WTC11 (cell line): ENCODE measurements at places on chromosomes 12 and 14.

GRCh38 chr14:23589606-23590005, 11.0 kb upstream of the JPH4 start:
- peaks cover 3% of the 10 kb centered on the region; the same call in 1 of the 2 replicates for H3K36me3 ChIP-seq
- H3K27me3 ChIP-seq: peaks cover 13% of the 10 kb centered on the region
- peaks cover 20% of the 10 kb centered on the region for H3K4me1 ChIP-seq
- no peak overlapping the region for H3K27ac ChIP-seq
- H3K4me3 ChIP-seq: no peak overlapping the region

DNA sequence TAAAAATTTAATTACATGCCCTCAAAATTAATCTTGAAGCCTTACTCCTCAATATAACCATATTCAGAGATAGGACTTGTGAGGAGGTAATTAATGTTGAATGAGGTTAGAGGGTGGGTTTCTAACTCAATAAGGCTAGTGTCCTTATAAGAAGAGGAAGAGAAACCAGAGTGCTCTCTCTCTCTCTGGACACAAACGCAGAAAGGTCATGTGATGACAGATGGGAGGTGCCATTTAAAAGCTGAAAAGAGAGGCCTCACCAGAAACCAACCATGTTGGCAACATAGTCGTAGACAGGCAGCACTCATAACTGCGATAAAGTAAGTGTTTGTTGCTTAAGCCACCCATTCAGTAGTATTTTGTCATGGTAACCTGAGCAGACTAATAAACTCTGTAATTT, 378.5 kb upstream of the LMO3 start:
- DNase-seq: no peak
- H3K27me3 ChIP-seq: no peaks in the 10 kb centered on the region; the same call in 1 of the 2 replicates
- H3K27ac ChIP-seq: no peak overlapping the region
- no peak overlapping the region for H3K4me3 ChIP-seq

GRCh38 chr14:38762845-38763244, 340.2 kb downstream of the SEC23A start:
- no peak for DNase-seq
- H3K4me3 ChIP-seq: no peak overlapping the region
- no peak overlapping the region for H3K27ac ChIP-seq
- peaks cover 3% of the 10 kb centered on the region; the same call in 1 of the 2 replicates for H3K27me3 ChIP-seq
- peaks cover 3% of the 10 kb centered on the region; the same call in 1 of the 2 replicates for H3K4me1 ChIP-seq

DNA sequence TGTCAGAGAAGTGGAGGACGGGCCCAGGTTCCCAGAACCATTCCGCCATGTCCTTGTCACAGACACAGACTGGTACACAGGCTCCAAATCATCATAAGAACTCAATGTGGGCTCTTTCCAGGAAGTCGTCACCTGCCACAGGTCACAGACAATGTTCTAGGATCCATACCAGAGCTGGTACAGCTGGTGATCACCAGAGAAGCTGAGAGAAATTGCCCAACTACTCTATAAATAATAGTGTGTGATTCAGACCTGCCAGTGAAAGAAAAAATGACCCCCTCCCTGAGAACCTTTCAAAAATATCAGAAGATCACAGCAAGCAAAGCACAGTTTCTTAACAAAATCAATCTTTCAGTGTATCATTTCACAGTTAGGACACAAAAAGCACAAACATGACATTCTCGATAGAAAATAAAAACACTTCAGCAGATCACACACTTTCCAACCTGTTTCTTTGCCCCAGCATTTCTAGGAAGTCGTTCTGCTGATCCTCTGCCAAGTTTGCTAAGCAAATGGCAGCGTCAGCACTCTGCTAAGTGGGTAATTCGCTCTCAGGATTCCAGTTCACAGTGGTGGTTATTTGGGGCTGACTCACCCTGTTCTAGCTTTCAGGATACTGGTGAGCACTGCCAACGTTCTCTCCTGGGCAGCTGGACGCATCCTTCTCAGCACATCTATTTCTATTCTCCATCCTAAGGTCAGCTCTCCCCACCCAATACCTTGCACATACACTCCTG, 223.3 kb upstream of the SFSWAP start:
- no peak overlapping the region for H3K27ac ChIP-seq
- DNase-seq: no peak
- H3K4me1 ChIP-seq: no peaks in the 10 kb centered on the region
- H3K36me3 ChIP-seq: no peaks in the 10 kb centered on the region

GRCh38 chr12:71900091-71900490, 38.6 kb upstream of the TPH2 start:
- H3K4me3 ChIP-seq: no peak overlapping the region
- no peaks in the 10 kb centered on the region for H3K4me1 ChIP-seq
- H3K27ac ChIP-seq: no peak overlapping the region
- DNase-seq: no peak
- no peaks in the 10 kb centered on the region for H3K27me3 ChIP-seq
- H3K36me3 ChIP-seq: peaks cover 14% of the 10 kb centered on the region; the same call in 1 of the 2 replicates

DNA sequence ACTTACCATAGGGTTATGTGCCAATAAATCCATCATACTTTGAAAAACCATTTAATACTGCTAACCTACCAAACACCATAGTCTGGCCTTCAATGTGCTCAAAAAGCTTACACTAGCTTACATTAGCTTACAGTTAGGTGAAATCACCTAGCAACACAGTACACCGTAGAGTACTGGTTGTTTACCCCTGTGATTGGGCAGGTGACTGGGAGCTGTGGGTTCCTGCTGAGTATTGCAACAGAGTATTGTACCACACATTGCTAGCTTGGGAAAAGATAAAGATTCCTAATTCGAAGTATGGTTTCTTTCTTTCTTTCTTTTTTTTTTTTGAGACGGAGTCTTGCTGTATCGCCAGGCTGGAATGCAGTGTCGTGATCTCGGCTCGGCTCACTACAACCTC, 5.6 kb downstream of the ATP5MC2 start:
- peaks cover 79% of the 10 kb centered on the region for H3K36me3 ChIP-seq
- H3K27me3 ChIP-seq: no peaks in the 10 kb centered on the region
- no peak overlapping the region for H3K4me3 ChIP-seq
- H3K4me1 ChIP-seq: peaks cover 14% of the 10 kb centered on the region; the same call in 1 of the 2 replicates
- DNase-seq: no peak

- H3K4me3 ChIP-seq: no peak overlapping the region
- no peaks in the 10 kb centered on the region for H3K36me3 ChIP-seq
- peaks cover 16% of the 10 kb centered on the region for H3K4me1 ChIP-seq
- DNase-seq: no peak
- no peaks in the 10 kb centered on the region for H3K27me3 ChIP-seq
These were observed 594.7 kb downstream of the CCER1 start for GRCh38 chr12:90360300-90360699.

- no peak overlapping the region for H3K4me3 ChIP-seq
- peaks cover 6% of the 10 kb centered on the region for H3K27me3 ChIP-seq
- H3K4me1 ChIP-seq: no peaks in the 10 kb centered on the region
- no peak overlapping the region for H3K27ac ChIP-seq
- DNase-seq: no peak
- H3K36me3 ChIP-seq: peaks cover 59% of the 10 kb centered on the region
These were observed 341.0 kb upstream of the TMEM132C start for GRCh38 chr12:127925971-127926370.

GRCh38 chr12:49305762-49306510, 11.0 kb downstream of the PRPH start:
- H3K27ac ChIP-seq: no peak overlapping the region
- peaks cover 61% of the 10 kb centered on the region for H3K27me3 ChIP-seq
- no peak overlapping the region for H3K4me3 ChIP-seq
- H3K36me3 ChIP-seq: no peaks in the 10 kb centered on the region
- no peaks in the 10 kb centered on the region for H3K4me1 ChIP-seq

DNA sequence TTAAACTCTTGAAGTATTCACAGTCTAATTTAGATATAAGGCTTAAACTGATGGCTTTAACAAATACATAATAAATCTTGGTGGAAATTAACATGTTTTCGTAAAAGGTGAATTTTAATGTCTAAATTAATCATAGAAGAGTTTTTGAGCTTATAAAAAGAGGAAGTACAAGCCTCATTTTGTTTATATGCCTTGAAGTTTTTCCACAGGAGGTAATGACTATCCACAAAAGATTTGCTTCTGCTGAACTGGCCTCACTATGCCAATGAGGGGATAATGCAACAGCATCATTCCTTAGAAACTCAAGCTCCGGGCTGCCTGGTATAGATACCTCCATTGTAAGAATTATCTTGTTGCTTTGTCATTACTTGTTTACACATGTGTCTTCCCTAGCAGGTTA, 175.6 kb downstream of the DUSP6 start:
- no peak overlapping the region for H3K27ac ChIP-seq
- H3K36me3 ChIP-seq: peaks cover 9% of the 10 kb centered on the region
- peaks cover 7% of the 10 kb centered on the region for H3K4me1 ChIP-seq
- DNase-seq: no peak
- H3K4me3 ChIP-seq: no peak overlapping the region

- no peaks in the 10 kb centered on the region for H3K36me3 ChIP-seq
- peaks cover 35% of the 10 kb centered on the region for H3K4me1 ChIP-seq
- H3K4me3 ChIP-seq: peak overlapping the region; percentile 92
- DNase-seq: no peak
These were observed 412.4 kb downstream of the PCNX1 start for GRCh38 chr14:71319666-71320065.

- no peaks in the 10 kb centered on the region for H3K4me1 ChIP-seq
- H3K27me3 ChIP-seq: no peaks in the 10 kb centered on the region
- no peak overlapping the region for H3K27ac ChIP-seq
- no peak overlapping the region for H3K4me3 ChIP-seq
These were observed 228.8 kb downstream of the PPFIA2 start for GRCh38 chr12:81530352-81530751.

DNA sequence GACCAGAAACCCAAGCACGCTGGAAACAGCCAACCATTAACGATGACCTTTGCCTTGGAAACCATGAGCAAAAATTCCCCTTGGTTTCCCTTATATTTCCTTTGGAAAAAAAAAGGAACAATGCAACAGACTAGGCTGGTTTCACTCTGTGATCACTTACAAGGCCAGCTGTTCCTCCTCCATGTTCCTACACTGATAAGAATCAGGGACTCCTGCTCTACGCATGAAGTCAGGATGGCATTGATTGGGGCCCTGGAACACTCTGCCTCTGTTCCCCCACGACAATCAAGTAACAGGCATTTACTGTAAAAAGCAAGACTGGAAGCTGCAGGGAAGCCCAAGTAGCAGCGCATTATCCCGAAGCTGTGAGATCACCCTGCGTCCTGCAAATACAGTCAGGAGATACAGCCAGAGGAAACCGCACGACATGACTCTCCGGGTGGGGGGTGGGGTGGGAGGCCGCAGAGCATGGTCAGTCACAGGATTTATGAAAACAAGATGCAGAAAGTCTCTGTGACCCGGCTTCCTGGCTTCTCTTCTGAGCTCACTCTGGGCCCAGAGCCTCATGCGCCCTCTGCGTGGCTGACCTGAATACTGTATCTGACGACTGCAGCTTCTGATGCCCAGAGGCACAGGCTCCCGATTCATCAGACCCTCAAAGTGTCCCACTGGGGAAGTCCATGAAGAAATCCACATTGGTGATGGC, 31.1 kb downstream of the SSH1 start:
- no peak for DNase-seq
- no peaks in the 10 kb centered on the region for H3K27me3 ChIP-seq
- peaks cover 19% of the 10 kb centered on the region for H3K36me3 ChIP-seq
- H3K4me1 ChIP-seq: peaks cover 38% of the 10 kb centered on the region

DNA sequence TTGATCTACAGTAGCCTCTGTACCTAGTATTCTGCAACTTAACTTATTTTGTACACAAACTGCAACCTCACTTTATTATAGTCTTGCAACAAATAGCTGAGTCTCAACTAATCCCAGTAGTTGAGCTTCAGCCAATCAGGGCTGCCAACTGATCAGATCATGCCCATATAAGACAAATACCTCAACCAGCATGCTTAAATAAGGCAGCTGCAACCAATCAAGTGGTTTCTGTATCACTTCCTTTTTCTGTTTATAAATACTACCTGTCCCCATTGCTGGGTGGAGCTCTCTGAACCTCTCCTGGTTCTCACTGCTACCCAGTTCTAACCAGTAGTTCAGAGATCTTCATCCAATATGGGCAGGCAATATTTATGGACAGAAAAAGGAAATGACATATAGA, 248.5 kb upstream of the FBXO33 start:
- H3K27me3 ChIP-seq: no peaks in the 10 kb centered on the region
- no peak for DNase-seq
- H3K4me1 ChIP-seq: peaks cover 38% of the 10 kb centered on the region
- no peak overlapping the region for H3K27ac ChIP-seq
- H3K36me3 ChIP-seq: no peaks in the 10 kb centered on the region

DNA sequence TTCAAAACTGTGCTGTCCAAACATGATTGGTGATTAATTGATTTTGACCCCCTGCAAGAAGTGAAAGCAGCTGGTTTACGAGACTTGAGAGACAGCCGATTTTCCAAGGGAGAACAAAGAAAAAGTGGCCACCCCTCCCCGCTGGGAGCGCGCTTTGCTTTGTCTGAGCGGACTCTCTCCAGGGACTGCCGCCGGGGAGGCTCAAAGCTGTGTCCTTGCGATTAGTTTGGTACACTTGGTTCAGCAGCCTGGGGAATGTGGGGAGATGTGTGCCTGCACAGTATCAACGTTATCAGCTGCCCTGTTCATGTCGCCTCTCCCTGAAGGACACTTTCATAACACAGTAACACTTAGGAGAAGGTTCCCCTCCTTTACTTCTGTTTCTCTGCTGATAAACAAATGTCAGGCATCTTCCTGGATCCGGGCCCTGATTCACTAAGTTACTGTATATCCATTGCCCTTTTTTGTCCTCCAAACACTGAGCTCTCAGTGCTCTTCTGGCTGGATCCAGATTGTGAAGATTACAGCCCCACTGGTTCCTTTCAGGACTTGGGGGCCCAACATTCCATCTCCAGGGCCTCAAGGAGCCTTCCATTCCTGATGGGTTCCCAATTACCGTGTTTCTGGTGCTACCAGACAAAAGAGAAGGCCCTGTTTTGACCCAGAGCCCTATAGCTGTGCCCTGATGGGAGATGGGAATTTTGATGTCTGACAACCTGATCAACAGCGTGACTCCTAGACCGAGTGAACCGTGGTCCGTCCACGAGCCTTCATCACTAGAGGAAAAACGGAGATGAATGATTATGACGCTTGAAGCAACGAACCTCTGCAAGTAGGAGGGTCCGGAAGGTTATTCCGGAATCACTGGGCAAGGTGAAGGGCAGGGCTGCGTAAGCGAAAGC, 31.7 kb upstream of the TUBA1C start:
- H3K4me3 ChIP-seq: peak overlapping the region; percentile 38
- peak; percentile 62 for DNase-seq
- peaks cover 6% of the 10 kb centered on the region; the same call in 1 of the 2 replicates for H3K27me3 ChIP-seq

GRCh38 chr14:61211476-61212255, 69.5 kb downstream of the TMEM30B start:
- H3K27ac ChIP-seq: no peak overlapping the region
- H3K4me1 ChIP-seq: peaks cover 7% of the 10 kb centered on the region
- no peak overlapping the region for H3K4me3 ChIP-seq
- DNase-seq: no peak
- H3K36me3 ChIP-seq: no peaks in the 10 kb centered on the region

GRCh38 chr12:66555113-66555512, 123.8 kb downstream of the GRIP1 start:
- no peaks in the 10 kb centered on the region for H3K27me3 ChIP-seq
- DNase-seq: no peak
- H3K36me3 ChIP-seq: no peaks in the 10 kb centered on the region; the same call in 1 of the 2 replicates
- peaks cover 7% of the 10 kb centered on the region; the same call in 1 of the 2 replicates for H3K4me1 ChIP-seq
- no peak overlapping the region for H3K4me3 ChIP-seq
- H3K27ac ChIP-seq: no peak overlapping the region

- no peak overlapping the region for H3K4me3 ChIP-seq
- H3K36me3 ChIP-seq: peaks cover 17% of the 10 kb centered on the region
- no peak for DNase-seq
- H3K4me1 ChIP-seq: peaks cover 13% of the 10 kb centered on the region
- H3K27me3 ChIP-seq: peaks cover 16% of the 10 kb centered on the region
These were observed 66.7 kb upstream of the EIF5 start for GRCh38 chr14:103267226-103267910.
